ENCODE measurements at places on chromosomes 12 and 14.
A peak's percentile ranks its signal among the peaks of the same experiment; 100 is the strongest.

- no peak for DNase-seq
Observed at GRCh38 chr14:105337433-105337832, 22.9 kb downstream of the PACS2 start.

DNA sequence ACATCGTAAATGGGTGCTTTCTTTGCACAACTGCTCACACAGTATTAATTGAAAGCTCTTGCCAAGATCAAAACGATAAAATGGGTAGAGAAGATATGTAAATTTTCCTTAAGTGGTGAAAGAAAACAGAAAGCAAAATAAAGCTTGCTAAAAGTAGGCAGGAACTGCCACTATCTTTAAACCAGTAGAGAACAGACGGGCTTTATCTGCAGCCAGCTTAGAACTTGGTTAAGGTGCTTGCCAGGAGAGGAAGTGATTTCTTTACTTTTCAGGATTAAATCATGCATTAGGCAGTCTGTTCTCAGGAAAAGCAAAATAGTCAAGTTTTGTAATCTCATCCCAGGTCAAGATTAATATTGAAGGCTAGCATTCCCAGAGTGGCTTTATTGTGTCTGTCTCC, 56.9 kb upstream of the CCDC175 start:
- no peak for DNase-seq

DNA sequence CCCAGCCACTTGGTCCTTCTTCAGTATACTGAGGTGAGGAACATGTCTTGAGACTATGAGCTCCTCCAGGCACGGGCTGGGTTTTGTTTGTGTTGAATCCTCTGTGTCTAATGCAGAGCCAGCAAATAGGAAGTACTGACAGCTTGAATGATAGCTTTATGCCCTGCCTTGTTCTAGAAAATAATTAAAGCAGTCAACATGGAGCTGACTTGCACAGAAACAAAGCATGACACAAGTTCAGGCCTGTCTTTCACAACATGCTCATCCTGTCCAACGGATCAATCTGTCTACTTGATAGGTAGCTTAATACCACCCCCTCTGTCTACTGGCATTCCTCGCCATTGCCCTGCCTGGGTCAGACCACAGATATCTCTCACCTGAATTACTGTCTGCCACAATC, 140.9 kb downstream of the ESRRB start:
- no peak for DNase-seq

GRCh38 chr12:68573406-68573805, 37.3 kb upstream of the RAP1B start:
- DNase-seq = peak; percentile 44

DNA sequence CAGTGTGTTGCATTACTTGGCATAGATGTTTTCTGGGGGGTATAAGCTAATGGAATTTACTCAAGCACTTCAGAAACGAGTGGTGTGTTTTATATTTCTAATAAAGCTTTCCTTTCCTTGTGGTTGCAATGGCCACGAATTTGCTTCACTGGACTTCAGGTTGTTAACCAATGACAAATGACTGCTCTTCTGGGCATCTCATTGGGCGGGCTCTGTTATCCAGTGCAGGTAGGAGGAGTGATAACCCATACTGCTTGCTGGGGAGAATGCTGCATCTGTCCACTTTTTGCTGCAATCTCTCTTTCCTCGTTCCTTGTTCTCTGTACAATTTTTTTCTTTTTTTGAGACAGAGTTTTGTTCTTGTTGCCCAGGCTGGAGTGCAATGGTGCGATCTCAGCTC, 80.0 kb upstream of the RPH3A start:
- no peak for DNase-seq

DNA sequence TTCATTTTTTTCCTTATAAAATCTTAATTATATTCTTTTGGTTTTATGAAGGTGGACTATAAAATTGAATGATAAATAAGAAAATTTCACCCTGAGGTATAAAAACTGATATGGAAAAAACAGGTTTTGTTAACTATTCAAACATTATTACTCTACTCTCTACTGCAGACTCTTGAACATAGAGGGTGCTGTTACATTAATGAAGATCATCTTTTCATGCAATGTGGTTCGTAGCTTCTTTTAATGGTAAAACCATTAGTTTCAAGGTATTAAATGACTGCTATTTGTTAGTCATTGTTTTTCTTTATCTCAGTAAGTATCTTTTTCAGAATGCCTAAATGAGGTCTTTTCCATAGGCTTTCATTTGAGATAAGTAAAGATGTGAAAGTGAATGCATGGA, 510.4 kb downstream of the SLC16A7 start:
- peak; percentile 39 for DNase-seq

GRCh38 chr12:124531281-124531745, 36.1 kb downstream of the NCOR2 start:
- no peak for DNase-seq

- peak; percentile 53 for DNase-seq
Observed at GRCh38 chr12:92242907-92243306, 97.3 kb upstream of the BTG1 start.

All from fibroblast of skin of right quadriceps (primary cell).